ENCODE measurements at places on chromosomes 3 and 15.

DNA sequence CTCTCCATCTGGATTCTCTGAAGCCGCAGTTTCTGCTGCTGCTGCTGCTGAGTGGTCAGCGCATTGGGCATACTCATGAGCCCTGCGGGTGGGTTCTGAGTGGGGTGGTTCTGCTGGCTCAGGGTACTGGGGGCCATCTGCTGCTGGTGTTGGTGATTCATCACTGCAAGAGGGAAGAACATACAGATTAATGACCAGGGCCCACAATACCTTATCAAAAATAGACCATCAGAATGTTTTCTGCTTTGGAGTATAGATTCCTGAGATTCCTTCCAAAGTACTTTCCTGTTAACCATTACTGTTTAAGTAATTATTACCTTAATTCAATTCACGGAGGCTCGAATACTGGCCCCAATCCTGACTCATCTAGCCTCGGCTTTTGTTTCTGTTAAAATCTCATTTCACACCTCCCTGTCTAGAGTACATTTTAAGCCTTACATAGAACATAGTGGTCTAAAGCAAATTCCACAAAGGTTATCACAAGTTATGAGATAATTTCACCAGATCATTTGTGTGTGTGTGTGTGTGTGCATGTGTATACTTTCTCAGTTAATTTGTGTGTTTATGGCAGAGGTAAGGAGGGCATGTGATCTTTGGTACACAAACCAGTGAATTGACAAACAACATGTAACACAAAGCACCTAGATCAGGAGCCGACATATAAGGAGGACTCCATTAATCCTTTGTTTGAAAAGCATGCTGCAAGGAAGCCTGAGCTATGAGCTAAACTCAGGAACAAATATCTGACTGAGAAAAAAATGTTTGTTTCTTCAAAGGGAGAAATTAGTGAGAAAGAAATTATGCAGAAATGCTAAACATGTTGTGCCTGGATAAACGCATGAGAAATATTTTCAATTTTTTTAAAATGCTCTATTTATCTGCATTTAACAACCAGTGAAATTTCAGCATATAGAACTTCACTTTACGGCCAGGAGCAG lies 68.1 kb downstream of the TM4SF4 start:
- no peak for DNase-seq

DNA sequence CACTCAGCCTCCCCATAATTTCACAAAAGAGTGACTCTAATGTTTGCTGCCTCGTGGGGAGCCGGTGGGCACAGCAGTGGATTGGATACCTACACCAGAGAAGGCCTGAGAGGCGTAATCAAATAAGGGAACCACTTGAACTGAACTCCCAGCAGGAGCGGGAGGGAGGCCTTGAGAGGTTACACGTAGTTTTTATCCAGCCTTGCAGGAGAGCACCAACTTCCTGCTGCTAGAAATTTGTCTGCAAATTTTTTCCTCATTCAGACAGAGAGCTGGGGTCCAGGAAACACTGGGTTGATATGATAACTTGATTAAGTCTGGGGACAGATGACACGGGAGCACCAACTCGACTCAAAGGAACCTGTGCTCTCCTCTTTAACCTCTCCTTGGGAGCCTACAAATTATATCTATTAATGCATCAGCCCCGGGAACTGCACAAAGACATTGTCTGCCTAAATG lies 69.8 kb downstream of the HES1 start:
- DNase-seq, result no peak

GRCh38 chr15:42576040-42576594 lies 711 bp downstream of the STARD9 start:
- DNase-seq, result no peak

DNA sequence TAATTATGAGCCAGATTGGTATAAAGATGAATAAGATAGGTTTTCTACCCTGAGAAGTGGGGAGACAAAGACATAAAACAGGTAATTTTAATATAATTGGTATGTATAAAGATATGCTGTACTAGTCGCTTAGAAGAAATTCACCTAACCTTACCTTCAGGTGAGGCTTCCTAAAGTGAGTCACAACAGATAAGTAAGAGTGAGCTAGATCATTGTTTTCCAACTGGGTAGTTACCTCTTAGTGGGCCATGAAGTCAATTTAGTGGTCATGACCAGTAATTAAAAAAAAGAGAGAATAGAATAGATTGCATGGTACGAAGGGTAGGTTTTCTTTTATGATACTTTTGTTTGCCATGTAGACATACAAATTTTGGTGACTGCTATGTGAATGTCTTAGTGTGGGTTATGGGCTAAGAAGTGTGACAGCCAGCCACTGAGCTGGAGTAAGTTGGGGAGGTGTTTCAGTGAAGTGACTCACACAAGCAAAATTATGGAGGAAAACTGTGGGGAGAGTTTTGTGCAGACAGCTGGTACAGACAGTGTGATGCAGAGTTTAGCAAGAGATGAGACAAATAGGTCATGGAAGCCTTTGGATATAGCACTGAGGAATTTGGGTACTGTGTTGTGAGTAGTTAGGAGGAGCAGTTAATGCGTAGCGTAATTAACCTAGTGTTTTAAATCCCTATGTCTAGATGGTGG lies 8.2 kb downstream of the TRNT1 start:
- DNase-seq, result no peak

- no peak for DNase-seq
Observed at GRCh38 chr3:13189639-13190377, 116.6 kb upstream of the IQSEC1 start.

GRCh38 chr3:169594402-169594801 lies 69.1 kb downstream of the MECOM start:
- no peak for DNase-seq

DNA sequence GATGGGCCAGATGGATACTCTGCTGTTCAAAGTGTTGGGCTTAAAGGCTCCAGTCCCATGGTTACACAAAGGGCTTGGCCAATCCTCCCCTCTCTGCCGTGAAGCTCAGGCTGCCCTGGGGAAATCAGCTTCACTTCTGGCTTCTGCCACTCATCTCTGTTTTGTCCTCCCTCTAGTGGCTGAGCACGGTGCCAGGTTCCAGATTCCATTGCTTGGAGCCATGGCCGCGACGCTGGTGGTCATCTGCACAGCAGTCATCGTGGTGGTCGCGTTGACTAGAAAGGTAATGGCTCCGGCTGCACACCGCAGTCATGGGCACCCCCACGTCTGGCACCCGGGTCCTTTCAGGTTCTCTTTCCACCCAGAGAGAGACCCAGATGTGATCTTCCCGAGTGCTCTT lies 5.6 kb downstream of the TIGIT start:
- DNase-seq, result no peak

- no peak for DNase-seq
Observed at GRCh38 chr15:80736560-80736959, 41.5 kb downstream of the ABHD17C start.

DNA sequence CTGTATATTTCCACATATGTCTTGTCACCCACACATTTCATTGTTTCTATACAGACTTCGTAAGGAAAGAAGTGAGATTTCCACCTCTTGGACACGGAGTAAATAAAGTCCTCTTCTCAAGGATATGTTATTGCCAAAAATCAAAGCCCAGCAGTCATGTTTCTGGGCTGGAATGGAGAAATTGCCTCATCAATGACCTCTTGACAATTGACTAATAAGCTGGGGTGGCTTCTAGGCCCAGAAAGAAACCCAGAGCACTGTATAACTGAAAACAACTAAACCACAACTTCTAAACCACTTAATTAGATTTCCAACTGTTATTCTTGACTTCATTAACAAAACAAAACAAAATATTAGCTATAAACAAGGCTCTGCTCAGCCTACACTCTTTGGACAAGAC lies 56.4 kb upstream of the SLC24A5 start:
- DNase-seq, result no peak

DNA sequence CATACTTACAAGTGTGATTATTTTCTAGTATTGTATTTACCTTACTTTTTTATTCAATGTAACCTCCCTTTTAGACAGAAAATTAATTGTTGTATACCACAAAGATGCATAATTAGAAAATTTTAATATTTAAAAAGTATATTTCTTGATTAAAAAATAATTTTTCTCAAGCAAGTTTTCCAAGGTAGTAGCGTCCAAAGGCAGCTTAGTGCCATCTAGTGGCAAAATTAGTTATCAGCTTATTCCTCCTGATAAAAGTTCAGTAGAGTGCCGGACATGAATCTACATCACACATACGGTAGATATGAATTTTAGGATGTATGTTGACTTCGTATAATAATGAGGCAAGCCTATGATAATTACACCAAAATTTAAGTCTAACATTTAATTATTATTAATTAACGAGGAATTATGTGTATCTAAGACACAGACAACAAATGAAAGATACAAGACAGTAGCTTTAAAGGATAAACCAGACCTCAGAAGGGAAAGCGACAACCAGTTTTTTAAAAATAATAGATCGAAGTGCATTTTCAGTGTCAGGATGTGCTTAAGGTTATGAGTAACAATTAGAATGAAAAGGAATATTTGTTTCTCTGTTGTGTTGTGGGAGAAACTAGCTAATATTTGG lies 405.9 kb downstream of the ROBO1 start:
- no peak for DNase-seq

GRCh38 chr3:196292286-196292923 lies 4.9 kb upstream of the PCYT1A start:
- DNase-seq, result no peak

- DNase-seq, result no peak
Observed at GRCh38 chr3:186746008-186746407, 28.8 kb downstream of the KNG1 start.

DNA sequence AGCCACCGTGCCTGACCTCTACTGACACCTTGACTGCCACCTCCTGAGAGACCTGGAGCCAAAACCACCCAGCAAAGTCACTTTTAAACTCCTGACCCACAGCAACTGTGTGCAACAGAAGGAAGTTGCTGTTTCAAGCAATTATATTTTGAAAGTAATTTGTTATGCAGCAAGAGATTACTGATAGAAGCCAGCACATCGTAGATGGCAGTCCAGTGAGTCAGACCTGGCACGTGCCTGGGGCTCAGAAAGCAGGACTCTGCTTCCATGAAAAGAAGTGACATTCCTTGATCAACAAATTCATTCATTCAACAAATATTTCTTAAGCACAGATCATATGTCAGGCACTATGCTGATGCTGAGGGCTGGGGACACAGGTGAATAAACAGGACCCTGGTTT lies 5.7 kb upstream of the CSPG4 start:
- DNase-seq, result no peak

DNA sequence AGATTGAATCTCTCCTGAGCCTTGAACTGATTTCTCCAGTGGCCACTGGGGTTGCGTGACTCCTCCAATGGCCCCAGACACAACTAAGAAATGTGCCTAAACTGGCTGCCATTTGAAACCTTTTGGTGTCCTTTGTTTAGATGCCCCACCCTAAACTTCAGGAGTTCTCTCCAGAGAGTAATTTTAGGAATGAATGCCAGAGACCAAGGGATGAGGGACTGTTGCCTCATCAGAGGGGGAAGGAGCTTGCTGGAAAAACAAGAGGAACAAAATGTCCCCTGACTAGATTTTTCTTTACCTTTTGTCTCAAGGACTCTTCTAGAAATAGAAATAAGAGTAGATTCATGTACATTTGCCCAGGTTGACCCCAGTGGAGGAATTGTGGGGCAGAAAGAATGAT lies 8.1 kb upstream of the ADPRH start:
- no peak for DNase-seq

DNA sequence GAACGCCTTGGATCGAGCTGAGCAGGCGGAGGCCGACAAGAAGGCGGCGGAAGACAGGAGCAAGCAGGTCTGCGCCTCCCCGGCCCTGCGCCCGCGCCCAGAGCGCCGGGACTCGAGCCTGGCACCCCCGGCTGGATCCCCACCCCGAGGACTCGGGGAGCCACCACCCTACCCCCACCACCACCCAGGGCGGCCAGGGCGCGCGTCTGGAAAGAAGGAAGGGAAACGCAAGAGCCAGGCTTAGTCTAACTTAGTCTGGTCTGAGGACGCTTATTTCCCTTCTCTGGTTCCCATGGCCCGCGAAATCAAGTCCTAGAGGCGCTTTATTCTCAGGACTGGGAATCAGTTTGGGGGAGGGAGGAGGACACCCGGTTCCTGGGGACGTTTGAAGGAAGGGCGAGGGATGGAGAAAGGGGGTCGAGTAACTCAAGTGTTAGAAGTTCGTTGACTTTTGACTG lies 359 bp downstream of the TPM1 start:
- no peak for DNase-seq

GRCh38 chr3:188345223-188345622 lies 191.3 kb downstream of the LPP start:
- no peak for DNase-seq

DNA sequence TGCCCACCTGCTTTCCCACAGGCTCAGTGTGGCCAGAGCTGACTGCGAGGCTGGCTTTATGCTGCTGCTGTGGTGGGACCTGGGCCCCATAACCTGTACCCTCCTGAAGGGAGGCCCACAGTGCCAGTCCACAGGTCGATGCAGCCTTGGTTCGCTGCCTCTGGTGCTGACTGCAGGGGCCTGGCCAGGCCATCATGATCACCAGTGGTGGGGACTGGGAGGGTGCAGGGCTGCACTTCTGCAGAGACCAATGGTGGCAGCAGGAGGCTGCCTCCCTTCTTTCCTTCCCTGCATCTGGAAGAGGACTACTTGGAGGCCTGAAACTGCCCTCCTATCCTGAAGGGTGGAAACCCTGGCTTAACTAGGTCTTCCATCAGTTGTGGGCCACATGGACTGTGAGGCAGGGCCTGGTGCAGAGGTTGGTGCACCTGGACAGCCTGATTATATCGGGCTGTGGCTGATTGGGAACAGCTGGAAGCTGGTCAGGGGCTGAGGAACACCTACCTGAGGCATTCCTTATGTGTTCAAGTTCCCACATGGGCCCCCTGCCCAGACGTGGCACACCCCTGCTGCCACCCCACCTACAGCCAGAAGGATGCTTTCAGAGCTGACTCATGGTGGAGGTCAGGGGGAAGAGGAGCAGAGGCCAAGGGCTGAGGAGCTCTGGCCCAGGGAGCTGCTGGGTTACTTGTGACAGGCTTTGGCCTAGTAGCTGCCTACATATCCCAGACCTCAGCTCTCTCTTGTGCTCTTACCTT lies 29.8 kb downstream of the POMGNT2 start:
- DNase-seq, result no peak

- DNase-seq, result no peak
Observed at GRCh38 chr15:74529921-74530320, 11.1 kb upstream of the ARID3B start.

- DNase-seq, result no peak
Observed at GRCh38 chr3:76242886-76243753, 457.8 kb upstream of the ZNF717 start.

GRCh38 chr3:74420538-74421124 lies 193.8 kb downstream of the CNTN3 start:
- no peak for DNase-seq

- DNase-seq, result no peak
Observed at GRCh38 chr3:152346740-152347139, 78.0 kb downstream of the MBNL1 start.

GRCh38 chr3:12954891-12955650 lies 113.7 kb upstream of the RPL32 start:
- DNase-seq, result no peak

All from anterior cingulate cortex (tissue), 58 donors.